Inflammatory macrophage treated with lipopolysaccharide for 1 hour (primary cell): ENCODE measurements at places on chromosomes 3 and 15.

- peak; percentile 77 for DNase-seq
These were observed 63.7 kb downstream of the ATP8B4 start for GRCh38 chr15:50055332-50055731.

- no peak for DNase-seq
These were observed 225.6 kb upstream of the ATP11B start for GRCh38 chr3:182567700-182568099.

GRCh38 chr3:119643528-119643927 is 16.9 kb downstream of the POPDC2 start:
- DNase-seq, result peak; percentile 56

DNA sequence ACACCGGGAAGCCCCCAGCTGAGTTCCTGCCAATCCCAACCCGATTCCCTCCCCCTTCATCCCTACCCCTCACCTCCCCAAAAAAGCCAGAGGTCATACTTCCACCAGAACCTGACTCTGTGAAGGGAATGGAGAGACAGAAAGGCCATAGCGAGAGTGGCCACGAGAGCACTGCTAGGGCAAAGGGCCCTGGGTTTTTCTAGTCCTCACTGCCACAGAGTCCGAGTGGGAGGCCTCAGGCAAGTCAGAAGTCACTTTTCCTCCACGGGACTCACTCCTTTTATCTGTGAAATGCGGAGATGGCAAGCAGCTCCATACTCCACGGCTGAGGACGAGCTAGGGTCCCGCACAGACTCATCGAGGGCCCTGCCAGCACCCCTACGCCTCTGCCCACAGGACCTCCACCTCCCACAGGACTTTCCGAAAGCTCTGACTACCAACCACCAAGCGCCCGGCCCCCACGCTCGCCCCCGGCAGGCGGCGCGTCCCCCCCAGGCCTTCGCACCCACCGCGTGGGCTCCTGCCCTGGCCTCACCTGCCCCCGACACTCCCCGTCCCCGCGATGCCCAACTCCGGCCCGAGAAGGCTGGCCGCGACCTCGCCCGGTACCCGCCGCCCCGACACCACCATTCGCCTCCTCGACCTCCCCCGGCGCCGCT is 792 bp downstream of the ATP13A3 start:
- DNase-seq, result peak; percentile 70
